Esophagus squamous epithelium (tissue), 5 donors: ENCODE measurements at places on chromosomes 7 and 10.

- no peak for DNase-seq
These were observed 16.1 kb downstream of the GNAI1 start for GRCh38 chr7:80150611-80151273.

GRCh38 chr10:94546901-94547185, 1.3 kb downstream of the HELLS start:
- DNase-seq: no peak

GRCh38 chr10:111104811-111105210, 28.0 kb downstream of the ADRA2A start:
- DNase-seq: no peak

GRCh38 chr7:11779864-11780674, 51.9 kb downstream of the THSD7A start:
- DNase-seq: no peak

GRCh38 chr7:46572691-46573090, 651.6 kb upstream of the IGFBP3 start:
- DNase-seq: no peak

- DNase-seq: no peak
These were observed 62.5 kb downstream of the CSGALNACT2 start for GRCh38 chr10:43200538-43201390.

DNA sequence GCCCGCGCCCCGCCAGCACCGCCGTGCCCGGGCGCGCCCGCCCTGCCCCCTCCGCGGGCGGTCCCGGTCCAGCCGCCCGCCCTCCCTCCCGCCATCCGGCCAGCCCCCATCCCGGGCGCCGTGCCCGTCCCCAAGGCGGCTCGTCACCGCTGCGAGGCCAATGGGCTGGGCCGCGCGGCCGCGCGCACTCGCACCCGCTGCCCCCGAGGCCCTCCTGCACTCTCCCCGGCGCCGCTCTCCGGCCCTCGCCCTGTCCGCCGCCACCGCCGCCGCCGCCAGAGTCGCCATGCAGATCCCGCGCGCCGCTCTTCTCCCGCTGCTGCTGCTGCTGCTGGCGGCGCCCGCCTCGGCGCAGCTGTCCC, at the start of gene HTRA1:
TSS of gene HTRA1 (plus strand) at position 187 of the 362 bp plus-strand sequence. CDS start at position 287, 100 bp downstream.
- DNase-seq: no peak

DNA sequence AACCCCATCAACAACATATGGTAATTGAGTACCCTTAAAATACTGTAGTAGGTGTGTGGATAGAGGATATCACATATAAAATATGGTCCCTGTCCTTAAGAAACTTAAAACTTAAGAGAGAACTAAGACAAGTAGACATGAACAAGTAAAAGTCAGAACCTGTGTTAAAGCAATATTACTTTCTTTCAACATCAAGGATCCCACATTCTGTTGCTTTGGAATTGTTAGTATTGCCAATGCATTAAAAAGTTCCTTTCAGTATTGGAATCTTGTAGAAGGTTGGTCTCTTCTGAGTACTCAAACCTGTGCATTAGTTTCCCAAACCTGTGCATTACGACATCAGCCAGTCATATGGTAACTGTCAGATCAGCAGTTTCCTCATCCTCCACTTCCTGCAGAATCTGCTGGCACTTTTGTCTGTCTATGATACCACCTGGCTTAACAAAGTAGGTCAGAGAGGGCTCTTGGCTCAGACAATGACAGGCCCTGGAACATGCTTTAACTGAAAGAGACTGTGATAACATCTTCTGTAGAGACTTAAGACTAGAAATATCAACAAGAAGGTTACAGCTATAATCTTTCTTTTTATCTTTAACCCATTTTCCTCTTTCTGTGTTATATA, 56.5 kb downstream of the CCDC71L start:
- no peak for DNase-seq

DNA sequence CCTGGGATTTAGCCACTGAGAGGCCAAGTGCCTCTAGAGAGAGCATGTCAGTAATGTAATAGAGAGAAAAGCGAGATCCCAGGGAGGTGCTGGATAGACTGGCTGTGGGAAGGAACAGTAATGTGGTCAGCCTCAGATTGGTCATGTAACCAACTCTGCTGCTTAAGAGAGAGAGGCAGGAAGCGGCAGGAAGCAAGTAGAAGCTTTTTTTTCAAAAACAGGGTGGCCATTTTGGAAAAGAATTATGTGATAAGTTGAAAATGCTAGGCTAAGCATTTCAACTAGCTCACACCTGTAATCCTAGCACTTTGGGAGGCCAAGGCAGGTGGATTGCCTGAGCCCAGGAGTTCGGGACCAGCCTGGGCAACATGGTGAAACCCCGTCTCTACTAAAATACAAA, 3.7 kb upstream of the PCOLCE start:
- DNase-seq: no peak

DNA sequence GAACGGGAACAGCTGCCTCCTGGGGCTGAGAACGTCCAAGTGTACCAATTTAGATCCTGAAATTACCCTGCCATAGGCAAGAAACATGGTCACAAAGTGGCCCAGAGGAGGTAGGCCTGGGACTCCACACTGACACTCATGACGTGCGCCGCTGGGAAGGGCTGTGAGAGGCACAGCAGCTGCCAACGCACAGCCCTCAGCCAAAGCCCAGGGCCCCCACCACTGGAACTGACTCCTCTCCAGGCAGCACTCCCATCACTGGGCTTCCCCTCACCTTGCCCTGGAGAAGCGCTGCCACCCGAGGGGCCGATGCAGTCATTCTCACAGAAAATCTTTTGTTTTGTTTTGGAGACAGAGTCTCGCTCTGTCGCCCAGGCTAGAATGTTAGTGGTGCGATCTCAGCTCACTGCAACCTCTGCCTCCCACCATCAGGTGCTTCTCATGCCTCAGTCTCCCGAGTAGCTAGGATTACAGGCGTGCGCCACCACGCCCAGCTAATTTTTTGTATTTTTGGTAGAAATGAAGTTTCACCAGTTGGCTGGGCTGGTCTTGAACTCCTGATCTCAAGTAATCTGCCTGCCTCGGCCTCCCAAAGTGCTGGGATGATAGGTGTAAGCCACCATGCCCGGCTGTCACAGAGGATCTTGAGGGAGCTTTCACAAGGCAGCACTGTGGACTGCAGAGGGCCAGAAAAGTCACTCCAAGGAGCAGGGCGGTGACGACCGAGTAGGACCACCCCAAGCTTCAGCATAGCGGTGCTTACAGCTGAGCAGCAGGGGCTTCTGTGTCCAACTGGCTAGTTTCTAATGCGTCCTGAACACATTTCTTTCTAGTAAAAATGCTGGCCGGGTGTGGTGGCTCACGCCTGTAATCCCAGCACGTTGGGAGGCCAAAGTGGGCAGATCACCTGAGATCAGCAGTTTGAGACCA, 13.5 kb downstream of the GUSB start:
- DNase-seq: no peak

GRCh38 chr7:132977234-132977633, 104.7 kb downstream of the CHCHD3 start:
- no peak for DNase-seq

DNA sequence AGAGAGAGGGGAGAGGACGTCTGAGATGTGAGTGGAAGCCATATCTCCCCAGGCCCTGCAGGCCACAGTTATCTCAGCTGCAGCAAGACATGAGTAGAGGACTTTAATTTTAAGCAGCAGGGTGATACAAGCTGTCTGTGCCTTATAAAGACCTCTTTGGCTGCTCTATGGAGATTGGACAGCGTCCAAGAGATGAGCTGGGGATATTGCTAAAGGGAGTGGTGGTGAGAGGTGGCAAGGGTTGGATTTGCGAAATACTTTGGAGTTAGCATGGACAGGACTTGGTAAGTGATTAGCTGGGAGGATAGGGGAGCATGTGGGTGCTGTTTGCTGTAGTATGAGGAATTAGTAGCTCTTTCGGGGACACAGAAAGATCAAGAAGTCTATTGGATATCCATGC, 191.8 kb downstream of the CACNB2 start:
- DNase-seq: no peak

DNA sequence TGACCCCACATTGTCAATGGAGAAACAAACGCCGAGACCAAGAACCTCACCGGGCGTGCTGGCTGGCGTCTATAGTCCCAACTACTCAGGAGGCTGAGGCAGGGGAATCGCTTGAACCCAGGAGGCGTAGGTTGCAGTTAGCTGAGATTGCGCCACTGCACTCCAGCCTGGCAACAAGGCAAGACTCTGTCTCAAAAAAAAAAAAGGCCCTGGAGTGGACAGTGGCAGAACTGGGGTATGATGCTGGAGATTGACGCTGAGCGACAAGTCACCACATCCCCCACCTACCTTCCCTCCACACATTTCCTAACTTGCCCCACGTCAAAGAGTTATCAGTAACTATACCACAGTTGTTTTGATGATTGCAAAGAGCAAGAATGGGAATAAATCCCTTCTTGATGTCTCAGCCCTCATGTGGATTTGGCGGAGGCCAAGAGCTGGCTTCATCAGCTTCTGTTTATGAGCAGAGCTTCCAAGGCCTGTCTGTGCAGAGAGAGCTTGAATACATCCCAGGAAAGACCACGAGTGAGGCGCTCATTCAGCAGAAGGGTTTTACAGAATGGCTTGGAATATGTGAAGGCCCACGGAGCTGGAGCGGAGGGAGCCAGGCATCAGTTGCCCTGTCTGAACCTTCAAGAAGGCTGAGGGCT, 28.0 kb upstream of the TNS3 start:
- no peak for DNase-seq

DNA sequence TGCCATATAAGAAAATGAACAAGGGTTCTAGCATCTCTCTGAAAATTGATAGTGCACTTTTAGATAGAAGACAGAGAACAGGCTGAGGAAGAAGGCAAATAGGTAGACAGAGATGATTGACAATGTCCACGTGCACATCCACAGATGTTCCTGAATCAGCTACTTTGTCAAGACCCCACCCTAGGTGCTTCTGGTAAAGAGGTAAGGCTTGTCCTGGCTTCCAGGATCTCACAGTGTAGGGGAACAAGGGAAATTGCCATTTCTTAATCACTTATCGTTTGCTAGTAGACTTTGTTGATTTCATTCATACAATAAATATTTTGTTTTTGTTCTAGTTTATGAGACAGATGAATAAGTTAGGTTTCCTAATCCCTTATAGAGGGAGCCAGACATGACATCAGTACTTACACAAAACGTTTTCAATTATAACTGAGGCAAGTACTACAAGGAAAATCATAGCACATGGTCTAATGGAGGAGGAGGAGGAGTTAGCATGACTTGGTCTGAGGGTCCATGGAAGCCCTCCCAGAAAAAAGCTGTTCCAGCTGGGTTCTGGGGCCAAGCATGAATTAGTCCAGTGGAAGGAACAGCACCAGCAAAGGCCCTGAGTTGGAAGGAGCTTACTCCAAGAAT, 115.9 kb upstream of the ARID5B start:
- DNase-seq: no peak

GRCh38 chr7:96321031-96321657, 754 bp downstream of the SLC25A13 start:
- DNase-seq: peak; percentile 33

DNA sequence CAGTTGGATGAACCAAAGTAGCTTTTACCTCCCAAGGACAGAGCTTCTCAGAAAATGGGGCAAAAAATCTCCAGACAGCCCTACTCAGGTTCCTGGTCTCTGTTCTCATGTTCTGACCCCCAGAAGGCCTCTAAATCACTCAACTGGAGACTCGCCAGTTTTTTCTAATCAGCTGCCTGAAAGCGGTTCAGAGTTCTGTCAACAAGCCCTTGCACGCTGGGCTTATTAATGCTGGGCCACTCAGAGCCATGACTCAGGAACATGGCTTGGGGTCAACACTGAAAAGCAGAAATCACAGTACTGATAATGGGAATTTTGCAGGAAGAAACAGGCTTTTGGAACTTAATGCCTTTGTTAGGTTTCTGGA, 15.3 kb downstream of the ECHDC3 start:
- no peak for DNase-seq

DNA sequence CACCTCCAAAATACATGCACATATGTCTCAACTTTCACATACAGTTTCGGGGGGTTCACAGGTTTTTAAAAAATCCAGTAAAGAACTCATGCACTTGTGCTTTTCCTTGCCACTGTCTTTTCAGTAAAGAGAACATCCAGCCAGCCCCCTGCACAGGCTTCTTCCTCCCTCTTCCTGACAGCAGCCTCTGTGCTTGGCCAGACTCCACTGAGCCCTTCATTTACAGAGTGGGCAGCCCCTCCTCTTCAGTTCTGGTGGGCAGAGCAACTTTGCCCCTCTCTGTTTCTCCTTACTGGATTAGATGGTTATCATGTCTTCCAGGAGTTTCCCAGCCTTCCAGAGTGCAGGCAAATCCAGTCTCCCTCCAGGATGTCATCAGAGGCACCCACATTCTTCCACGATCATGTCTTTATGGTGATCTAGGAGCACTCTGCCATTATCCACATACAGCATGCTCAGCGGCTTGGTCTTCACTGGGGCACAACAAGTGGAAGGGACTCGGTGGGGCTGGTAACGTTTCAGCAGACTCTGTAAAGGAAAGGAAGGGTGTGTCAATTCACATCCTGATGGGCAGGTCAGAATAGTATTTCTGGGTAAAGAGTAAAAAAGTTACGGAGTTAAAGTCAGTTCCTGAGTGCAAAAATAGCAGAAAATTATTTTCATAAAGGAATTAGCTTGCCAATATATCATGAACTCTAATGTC, 8.8 kb downstream of the NODAL start:
- DNase-seq: no peak

DNA sequence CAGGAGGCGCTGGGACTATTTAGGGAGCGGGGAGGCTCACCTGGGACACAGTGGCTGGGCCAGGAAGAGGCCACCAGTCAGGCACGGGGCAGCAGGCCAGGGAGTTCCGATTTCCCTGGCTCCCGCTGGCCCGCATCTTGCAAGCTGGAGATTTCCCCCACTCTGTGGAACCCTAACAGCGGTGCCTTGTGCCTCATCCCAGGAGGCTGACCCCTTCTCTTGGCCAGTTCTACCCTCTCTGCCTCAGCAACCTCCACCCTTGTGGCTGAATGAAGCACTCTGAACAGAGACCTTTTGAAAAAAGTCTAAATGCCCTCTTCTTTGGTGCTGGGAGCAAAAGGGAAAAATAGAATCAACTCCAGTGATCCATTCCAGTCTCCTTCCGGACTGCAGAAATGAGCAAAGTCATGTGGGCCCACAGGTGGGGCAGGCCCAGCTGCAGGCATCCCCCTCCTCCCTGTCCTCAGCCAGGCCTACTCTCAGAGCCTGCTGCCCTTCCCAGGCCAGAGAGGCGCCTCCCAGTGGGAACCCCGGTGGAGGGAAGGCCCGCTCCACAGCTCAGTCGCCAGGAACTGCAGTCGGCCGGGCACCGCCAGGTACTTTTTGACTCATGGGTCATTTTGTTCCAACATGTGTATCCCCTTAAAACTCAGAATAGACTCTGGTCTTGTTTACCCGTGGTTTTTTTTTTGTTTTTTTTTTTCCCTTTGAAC, 155.5 kb downstream of the ZNF248 start:
- no peak for DNase-seq

GRCh38 chr7:135536150-135536549, 21.6 kb upstream of the NUP205 start:
- DNase-seq: no peak

- DNase-seq: no peak
These were observed 86.1 kb upstream of the PCBD1 start for GRCh38 chr10:70974351-70974901.

DNA sequence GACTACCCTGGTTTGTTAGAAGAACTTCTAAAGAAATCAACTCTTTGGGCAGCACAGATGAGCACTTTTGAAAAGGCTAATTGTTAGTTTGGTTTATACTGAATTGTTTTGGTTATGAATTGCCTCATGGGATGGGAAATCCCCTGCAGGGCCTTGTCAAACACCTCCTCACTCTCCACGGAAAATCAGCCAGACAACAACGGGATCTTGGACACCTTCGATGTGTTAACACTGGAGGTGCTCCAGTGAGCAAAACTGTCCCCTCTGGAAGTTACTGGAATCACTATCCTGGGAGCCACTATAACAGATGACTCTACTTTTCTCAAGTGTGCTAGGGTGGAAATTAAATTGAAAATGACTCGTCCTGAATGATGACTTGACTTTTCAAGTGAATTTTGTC, 38.7 kb downstream of the CDK6 start:
- DNase-seq: no peak

- no peak for DNase-seq
These were observed 14.9 kb downstream of the TSPAN15 start for GRCh38 chr10:69466158-69466490.
